NCI-H1694 (cell line): ENCODE measurements at places on chromosomes 6 and 20.

DNA sequence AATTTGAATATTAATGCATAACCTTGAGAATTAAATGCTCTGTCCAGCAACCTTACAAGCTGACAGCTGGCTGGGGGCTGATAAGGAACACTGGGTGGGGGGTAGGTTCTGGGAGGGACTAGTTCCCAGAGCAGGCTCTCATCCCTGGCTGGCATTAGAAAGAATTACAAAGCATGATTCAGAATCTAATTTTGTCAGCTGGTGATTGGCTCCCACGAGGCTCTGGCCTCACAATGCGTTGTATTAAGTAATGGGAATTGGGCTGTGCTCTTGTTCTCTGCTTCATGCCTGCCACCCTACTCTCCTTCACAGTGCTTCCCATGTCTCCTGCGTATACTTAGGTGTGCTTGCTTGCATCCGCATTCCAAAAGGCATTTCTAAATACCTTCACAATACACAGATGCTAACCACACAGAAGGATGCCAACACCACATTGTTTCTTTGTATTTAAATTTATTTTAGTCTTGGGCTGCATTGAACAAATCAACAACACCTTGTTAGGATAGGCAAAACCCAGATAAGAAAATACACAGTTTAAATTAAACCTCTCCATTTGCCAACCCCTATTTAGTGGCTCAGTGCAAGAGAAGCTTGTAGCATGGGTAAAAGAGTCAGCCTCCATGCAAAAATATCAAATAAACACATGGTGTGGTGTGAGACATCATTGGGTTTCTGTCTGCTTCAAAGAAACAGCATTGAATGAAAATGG lies 434.5 kb upstream of the JAG1 start:
- no peak for DNase-seq

- no peak for DNase-seq
Measured at GRCh38 chr6:9789201-9789600, 625.7 kb downstream of the TFAP2A start.

DNA sequence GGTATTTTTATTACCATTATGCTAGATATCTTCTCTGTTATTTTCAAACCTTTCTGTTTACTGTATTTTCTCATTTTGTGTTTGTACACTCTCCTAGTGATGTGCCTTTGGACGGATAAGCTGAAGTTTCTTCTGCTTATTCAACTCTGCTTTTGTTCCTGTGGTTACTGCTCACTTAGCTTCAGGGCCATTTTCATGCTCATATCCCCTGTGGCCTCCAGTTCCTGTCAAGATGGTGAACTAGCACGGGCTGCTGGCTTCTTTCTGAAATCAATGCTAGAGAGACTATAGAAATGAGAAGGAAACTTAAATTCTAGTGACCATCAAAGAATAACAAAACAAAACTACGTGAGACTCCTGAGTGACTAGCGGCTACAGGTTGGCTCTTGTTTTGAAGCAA lies 6.8 kb upstream of the CST8 start:
- DNase-seq = no peak

GRCh38 chr20:25327521-25328235 lies 63.0 kb downstream of the ABHD12 start:
- no peak for DNase-seq

- no peak for DNase-seq
Measured at GRCh38 chr20:50009521-50010454, 27.0 kb downstream of the SNAI1 start.

GRCh38 chr20:25039697-25040437 lies 18.1 kb downstream of the ACSS1 start:
- no peak for DNase-seq

DNA sequence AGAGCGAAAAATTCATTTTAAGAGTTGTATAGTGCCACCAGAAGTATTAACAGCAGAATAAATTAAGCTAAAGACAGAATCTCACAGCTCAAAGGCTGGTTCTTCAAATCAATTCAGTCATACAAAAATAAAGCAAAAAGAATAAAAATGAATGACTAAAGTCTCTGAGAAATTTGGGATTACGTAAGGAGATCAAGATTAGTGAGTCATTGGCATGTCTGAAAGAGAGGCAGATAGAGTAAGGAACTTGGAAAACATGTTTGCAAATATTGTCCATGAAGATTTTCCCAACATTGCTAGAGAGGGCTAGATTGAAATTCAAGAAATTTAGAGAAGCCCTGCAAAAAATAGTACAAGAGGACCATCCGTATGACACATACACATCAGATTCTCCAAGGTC lies 1413.9 kb upstream of the ADGRB3 start:
- no peak for DNase-seq
